Stimulated activated CD4-positive, alpha-beta T cell treated with anti-CD3 and anti-CD28 coated beads, Interleukin-1b, Interleukin-23, amount 100 ng/mL, for 4 hours (primary cell): ENCODE measurements at places on chromosomes 6 and 20.

DNA sequence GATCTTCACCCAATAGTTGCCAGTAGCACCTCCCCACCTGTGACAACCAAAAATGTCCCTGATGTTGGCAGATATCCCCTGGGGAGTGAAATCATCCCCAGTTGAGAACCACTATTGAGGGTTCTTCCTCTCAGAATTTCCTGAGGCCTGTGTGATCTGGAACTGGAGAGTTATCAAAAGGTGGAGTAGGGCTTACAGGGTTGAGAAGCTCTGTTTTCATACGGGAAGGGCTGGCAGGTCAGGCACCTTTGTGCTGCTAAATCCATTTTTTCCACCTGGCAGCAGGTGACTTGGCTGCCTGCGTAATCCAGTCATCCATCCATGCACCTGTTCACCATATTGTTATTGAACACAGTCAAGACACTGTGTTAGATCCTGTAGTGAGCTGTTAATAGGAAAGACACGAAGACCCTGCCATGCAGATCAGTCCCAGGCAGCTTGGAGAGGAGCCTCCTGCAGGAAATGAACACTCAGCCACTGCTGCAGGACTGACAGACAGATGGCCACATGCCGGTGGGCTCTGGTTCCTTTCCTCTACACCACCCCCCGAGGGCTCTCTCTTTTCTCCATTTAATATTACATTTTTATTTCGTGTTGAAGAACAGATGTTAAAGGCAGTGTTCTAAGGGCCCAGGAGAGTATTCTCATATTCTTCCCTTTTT is 5.4 kb downstream of the DUSP22 start:
- DNase-seq, result no peak

DNA sequence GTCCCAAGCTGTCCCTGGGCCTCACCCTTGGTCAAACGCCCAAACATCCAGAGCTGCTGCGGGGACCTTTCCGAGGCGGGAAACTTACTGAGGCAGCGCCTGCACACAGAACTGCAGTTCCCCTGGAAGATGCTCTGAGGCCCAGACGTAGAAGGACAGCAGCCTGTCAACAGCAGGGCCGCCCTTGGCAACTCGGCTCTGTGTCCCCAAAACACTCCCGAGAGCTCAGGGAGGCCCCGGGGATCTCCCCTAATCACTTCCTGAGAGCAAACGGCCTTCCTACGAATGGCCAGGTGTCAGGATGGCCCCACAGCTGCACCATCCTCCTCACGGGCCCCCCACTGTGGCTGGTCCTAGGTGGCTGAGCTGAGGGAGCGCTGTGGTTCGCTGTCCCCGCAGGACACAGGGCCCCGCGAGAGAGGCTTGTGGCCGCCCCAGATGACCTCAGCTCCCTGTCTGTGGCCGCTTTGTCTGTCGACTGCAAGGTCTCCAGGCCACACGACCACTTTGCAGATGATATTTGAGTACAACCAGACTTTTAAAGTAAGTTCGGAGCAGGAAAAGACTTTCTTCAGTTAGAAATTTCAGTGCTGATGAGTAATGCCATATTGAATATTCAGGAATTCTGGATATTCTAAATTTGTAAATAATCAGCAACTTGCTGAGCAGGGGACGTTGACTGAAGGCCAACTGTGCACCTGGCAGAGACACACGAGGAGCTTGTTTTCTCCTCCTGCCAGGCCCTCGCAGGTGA is 46.0 kb downstream of the DLL1 start:
- DNase-seq, result no peak

DNA sequence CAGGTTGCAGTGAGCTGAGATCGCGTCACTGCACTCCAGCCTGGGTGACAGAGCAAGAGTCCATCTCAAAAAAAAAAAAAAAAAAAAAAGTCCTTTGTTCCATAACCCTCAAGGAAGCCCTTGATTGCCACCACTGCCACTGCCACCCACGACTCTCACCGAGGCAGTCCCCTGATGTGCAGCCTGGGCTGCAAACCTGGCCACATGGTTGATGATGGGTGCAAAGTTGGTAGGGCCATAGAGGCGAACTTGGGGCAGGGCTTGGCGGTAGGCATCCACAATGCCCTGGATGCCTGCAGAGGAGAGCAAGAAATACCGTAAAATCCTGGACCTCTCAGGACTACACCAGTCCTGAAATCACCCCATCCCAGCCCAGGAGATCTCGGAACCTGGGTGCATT is 11.5 kb downstream of the SPAG4 start:
- DNase-seq, result no peak

- DNase-seq, result no peak
These were observed 207.8 kb downstream of the TTLL2 start for GRCh38 chr6:167532410-167533288.

DNA sequence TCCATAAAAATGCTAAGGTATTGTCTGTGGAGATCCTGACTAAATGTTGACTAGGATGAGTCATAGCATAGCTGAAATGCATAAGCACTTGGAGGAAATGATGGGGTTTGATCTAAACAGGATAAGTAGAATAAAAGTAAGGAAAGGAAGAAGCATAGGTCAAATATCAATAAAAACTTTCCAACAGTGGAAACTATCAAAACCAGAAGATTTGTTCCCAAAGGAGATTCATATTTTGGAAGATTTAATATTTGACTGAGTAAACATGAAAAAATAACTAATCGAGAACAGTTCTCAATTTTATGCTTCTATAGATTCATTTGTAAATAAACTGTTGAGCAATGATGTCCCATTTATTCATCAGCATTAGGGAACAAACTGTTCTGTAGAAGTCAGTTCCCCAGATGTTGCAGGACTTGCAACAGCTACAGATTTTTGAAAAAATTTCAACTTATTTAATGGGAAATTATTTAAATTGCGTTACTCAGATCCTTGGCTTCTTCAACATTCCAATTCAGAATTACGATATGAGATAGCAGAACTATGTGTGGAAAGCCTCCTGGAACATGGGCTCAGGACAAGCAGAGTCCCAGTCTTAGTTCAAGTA is 133.7 kb upstream of the TBX18 start:
- DNase-seq, result no peak

GRCh38 chr6:166253281-166253681 is 54.9 kb downstream of the PRR18 start:
- no peak for DNase-seq

DNA sequence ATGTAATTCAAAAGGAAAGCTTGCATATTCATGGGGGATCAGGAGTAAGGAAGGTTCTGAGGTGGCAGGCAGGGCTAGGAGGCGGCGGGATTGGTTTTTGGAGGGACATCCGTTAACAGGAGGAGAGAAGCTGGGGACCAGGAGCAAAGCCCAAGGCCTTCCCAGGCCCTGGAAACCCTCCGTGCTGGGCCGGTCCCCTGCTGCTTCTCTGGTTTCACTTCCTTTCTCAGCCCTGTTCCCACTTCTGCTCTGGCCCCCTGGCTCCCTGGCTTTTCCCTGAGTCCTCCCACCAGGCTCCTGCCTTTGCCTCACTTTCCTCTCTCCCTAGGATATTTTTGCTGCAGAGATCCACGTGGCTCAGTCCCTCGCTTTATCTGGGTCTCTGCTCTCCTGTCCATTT is 26.4 kb upstream of the SALL4 start:
- no peak for DNase-seq

GRCh38 chr20:60540591-60540990 is 582.4 kb downstream of the CDH26 start:
- no peak for DNase-seq

- no peak for DNase-seq
These were observed 51.9 kb upstream of the GNRH2 start for GRCh38 chr20:2991532-2991931.

DNA sequence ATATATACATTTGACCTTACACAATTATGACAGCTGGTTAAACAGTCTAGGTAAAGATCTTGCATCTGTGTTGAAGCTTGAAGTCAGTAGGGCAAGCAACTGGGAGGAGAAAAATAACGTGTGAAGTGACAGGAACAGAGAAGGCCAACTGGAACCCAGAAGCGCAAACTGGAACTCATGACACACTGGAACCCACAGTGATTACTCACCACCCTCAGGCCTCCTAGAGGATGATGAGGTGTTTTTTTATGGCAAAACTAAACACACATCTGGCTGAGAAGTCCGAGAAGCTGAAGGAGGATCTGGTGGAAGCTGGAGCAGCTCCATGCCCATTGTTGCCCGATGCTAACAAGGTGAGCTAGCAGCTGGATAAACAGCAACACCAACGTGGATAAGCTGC is 108.1 kb downstream of the TMEM200A start:
- DNase-seq, result no peak

DNA sequence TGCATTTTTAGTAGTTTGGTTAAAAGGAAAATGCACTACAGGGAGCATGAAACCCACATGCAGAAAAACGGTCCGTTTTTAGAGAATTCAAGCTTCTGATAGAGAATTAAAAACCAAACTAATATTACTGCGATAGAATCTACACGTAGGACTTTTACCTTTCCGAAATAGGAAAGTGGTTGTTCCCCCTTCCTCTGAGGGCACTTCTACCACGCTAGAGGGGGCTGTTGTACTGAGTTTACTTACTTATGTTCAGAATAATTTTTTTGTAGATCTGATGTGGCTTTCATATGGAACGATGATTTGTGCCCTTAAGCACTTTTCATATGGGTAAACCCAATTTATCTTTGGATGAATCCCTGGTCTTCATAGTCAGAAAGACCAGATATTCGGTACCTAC is 264.3 kb upstream of the PLN start:
- DNase-seq, result peak; percentile 3

GRCh38 chr6:40285535-40285934 is 301.6 kb downstream of the LRFN2 start:
- DNase-seq, result no peak

DNA sequence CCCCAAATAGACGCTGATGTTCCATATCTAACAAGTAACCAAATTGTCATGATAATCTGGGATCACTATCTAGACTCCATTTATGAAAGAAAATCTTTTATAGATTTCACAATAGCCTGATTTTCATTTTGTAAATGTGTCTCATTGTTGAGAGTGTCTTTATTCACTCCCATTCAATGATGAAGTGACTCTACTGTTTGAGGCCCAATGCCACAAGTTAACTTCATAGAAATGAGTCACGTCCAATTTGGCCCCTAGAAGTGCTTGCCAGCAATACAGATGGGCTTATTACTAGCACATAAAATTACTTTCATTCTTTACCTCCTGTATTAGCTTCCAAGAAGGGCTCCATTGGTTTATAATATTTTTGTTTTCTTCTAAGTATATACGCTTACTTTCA is 6.3 kb downstream of the IPCEF1 start:
- DNase-seq, result no peak

DNA sequence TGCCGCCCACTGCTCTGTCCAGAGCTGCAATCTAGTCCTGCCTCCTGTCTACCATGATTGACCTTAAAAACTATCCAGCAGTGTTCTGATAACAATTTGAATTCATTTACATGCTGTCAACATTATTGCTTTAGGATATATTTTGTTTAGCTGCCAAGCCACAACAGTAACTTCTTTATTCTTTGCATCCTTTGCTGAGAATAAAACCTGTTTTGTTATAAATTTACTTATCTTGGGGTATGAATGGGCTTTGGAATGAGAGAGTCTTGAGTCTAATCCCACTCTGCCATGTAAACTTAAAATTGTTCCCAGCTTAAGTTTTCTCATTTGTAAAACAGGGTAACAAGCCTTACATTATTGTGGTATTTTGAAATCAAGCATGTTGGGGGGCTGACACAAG is 116.4 kb downstream of the FLRT3 start:
- DNase-seq, result no peak

GRCh38 chr20:47241345-47241781 is 115.1 kb downstream of the ZMYND8 start:
- no peak for DNase-seq

DNA sequence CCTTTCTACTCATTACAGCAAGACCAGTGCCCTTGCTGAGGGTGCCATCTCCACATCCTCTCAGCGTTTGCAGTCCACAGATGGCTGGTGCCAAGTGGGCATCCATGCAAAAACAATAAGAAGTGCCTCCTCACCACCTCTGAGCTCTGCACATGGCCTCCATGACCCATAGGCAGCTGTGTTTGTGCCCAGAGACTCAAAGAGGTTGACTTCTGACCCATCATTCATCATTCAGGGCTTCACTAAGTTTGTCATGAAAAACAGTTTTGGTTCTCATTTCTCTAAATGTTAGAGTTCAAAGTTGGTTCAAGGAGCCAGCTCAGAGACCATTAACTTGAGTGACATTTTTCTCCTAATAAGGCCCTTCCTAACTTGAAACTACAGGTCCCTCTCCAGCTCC is 512.6 kb upstream of the MAP3K7 start:
- no peak for DNase-seq

GRCh38 chr6:3343089-3343883 is 84.5 kb downstream of the PSMG4 start:
- DNase-seq, result no peak

DNA sequence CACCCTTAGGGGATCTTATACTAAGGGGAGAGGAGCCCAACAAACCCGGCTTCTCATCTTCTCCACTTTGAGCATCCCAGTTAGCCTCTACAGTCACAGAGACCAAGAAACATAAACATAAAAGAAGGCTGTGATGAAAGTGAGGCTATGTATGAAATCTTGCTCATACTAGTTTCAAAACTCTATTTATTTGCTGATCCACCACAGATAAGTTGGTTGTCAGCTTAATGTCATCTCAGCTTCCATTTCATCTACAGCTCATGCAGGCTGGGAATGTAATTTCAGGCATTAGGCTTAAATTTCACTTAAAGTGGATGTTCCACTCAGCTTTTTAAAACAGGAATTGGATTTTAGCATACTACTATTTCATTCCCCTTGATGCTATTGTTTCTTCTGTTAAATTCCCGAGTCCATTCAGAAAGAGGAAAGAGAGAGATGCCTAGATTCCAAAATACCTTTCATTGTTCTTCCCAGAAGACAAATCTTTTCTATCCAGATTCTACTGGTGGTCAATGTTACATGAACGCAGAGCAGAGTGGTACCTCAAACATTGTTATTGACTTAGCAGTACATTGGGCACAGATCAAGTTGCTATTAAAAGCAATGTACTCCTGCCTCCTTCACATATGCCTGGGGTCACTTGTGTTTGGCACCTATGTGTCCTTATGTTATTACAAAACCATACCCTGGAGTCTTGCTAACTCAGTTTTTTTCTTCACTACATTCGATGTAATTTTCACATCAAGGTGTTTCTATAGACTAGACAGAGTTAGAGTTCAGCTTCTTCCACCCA is 149.0 kb downstream of the HACE1 start:
- DNase-seq, result no peak

DNA sequence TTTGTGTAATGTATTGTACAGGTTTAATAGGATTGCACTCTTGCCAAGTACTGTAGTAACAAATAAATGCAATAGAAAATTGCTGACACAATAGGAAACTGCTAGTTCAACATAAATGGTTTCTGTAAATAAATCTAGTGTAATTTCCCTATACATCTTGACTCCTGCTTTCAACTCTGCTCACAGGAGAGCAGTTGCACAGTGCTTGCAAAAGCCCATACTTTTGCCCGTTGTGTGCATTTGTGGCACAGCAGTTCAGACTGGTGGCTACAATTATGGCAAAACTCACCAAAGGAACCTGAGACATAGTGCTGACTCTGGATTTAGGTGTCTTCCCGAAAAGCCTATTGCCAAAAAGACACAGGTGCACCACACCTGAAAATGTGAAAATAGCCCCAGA is 953.3 kb upstream of the SLC35B3 start:
- no peak for DNase-seq
